ENCODE measurements at places on chromosomes 12 and 14.

GRCh38 chr12:24852420-24852819 is 96.5 kb downstream of the BCAT1 start:
- no peak for DNase-seq

DNA sequence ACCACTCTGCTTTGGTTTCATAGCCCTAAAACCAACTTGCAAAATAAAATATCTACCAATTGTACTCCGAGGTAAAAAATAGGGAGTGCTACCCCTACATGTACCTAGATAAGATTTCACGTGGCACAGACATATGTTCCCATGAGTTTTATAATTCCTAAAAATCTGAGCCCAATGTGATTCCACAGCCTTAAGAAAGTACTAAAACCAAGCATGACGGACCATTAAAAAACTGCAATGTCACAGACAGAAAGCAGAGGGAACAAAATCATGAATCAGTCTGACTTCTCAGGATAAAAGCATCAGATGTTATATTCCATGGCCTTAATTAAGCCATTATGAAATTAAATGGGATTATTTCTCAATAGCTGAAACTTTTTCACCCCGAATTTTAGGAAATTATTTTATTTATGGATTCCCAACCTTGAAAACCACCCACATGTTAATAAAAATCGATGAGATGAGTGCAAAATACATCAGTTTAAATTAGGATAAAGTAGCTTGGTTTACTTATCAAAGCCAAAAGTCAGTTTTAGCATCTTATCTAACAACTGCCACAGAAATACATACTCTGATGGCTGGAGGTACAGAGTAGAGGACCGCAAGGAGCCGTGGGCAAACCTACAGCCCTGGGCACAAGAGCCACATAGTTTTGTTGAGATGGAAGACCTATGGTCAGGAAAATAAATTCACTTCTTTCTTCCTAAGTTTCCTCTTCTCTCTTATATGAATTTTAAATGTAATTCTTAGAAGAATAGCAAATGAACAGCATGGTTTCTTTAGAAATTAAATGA is 4.5 kb downstream of the ITPR2 start:
- no peak for DNase-seq

- no peak for DNase-seq
Measured at GRCh38 chr14:61486930-61487495, 165.6 kb downstream of the PRKCH start.

DNA sequence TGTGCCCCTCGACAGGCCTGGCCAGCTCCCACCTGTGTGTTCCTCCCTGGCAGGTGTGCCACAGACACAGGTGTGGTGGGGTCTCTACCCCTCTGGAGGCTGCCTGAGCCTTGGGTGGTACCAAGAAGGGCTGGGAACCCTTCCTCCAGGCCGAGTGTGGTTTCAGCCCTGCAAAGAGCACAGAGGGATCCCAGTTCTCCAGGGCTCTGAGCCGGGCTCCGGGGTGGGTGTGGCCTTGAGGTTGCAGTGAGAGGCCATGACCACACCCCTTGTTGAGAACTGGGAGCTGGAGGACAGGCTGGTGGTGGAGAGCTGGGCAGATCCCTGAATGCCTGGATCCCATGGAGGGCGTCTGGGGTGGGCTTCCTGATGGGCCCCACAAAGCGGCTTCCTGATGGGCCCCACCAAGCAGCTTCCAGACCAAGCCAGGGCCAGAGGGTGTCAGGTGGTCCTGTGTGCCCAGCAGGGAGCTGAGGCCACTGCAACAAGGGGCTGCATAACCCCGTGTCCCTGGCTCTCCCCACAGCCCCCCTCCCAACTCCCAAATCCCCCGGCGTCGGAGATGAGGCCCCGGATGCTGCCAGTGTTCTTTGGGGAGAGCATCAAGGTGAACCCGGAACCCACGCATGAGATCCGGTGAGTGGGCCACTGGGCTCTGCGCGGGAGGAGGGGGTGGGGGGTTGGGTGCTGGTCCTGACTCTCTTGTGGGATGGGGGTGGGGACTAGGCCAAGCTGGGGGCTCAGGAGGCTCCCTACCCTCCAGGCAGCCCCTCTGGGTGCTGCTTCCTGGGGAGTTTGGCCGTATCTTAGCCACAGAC is 16.6 kb downstream of the RFLNA start:
- DNase-seq = no peak

DNA sequence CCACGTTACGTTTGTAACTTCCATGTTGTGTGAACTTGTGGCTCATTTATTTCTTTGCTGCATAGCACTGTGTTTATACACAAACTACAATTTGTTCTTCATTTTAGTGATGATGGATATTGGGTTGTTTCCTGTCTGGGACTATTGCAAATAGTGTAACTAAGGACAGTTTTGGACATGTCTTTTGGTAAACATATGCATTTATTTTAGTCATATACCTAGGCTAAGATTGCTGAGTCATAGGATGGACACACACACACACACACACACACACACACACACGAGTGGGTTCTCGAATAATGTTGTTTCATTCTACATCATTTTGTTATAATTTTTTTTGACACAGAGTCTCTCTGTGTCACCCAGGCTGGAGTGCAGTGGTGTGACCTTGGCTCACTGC is 123.5 kb upstream of the CAND1 start:
- no peak for DNase-seq

DNA sequence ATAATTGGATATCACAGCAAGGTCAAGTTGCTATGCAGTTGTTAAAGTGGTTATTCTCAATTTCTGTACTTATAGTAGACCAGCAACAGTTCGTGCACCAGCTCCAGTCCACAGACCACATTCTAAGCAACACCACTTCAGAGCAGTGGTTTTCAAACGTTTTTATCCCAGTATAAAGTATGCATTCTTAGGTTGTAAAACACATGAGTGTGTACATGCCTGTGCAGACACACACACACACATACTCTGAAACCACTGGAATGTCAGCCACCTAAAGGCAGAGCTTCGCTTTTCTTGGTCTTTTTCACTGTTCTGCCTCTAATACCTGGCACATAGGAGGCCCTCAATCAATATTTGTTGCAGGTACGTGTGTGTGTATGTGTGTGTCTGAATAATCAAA is 22.2 kb upstream of the C12orf71 start:
- DNase-seq = no peak

DNA sequence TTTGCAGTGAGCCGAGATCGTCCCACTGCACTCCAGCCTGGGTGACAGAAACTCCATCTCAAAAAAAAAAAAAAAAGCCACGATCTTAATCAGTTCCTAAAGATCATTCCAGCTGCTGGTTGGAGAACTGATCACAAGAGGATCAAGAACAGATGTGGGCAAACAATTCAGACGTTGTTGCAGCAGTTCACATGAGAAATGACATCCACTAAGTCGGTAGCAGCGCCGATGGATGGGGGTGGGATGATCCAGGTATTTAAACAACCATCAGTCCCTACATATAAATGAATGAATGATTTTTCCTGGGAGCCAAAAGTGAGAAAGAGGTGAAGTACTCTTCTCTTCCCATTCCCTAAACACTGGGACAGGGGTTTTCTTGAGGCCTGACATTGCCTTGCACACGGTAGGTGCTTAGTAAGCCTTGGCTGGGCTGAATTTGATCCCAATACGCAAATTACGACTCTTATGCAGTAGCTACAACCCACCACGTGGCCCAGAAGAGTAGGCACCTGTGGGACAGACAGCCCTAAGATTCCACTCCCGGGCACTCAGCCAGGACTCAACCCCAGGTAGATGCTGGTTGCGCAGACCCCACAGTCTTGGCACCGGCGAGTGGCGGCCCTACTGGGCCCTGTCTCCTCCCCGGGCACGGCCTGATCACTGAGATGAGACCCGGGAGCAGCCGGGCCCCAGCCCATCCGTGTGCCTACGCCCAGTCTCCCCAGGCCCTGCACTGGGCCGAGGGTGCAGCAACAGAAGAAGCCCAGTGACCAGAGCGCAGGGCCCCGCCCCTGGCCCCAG is 565 bp downstream of the SPRYD3 start:
- no peak for DNase-seq

- no peak for DNase-seq
Measured at GRCh38 chr12:88388566-88389540, 191.4 kb downstream of the KITLG start.

DNA sequence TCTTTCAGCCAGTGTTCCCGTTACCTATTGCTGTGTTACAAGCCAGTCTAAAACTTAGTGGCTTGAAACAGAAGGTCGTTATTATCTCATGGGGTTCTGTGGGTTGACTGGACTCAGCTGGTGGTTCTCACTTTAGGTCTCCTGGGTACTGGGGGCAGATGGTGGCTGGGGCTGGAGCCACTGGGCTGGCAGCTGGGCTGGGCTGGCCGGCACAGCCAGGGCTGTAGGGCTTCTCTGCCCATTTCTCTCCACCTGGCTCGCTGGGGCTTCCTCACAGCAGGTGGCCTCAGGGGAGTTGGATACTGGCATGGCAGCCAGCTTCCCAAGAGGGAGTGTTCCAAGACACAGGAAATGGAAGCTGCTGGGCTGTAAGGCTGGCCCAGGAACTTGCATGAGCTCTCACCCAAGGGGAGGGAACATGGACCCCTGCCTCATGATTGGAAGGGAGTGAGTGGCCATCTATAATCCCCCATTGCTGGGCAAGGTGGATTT is 27.0 kb downstream of the TUNAR start:
- DNase-seq = no peak

DNA sequence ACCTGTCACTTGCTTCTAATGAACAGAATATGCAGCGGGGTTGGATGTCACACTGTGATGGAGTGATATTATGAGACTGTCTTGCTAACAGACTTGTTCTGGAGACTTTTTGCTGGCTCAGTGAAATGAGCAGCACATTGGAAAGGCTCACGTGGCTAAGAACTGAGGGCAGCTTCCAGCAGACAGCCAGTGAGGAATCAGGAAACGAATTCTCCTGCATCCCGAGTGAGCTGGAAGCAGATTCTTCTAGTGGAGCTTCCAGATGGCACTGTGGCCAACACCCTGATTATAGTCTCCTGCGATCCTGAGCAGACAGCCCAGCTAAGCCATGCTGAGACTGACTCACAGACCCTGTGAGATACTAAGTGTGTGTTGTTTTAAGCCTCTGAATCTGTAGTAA is 16.1 kb upstream of the TSPAN9 start:
- no peak for DNase-seq

- DNase-seq = no peak
Measured at GRCh38 chr12:108390495-108391203, 51.5 kb upstream of the CMKLR1 start.

- DNase-seq = no peak
Measured at GRCh38 chr14:57512220-57512619, 18.6 kb upstream of the CCDC198 start.

DNA sequence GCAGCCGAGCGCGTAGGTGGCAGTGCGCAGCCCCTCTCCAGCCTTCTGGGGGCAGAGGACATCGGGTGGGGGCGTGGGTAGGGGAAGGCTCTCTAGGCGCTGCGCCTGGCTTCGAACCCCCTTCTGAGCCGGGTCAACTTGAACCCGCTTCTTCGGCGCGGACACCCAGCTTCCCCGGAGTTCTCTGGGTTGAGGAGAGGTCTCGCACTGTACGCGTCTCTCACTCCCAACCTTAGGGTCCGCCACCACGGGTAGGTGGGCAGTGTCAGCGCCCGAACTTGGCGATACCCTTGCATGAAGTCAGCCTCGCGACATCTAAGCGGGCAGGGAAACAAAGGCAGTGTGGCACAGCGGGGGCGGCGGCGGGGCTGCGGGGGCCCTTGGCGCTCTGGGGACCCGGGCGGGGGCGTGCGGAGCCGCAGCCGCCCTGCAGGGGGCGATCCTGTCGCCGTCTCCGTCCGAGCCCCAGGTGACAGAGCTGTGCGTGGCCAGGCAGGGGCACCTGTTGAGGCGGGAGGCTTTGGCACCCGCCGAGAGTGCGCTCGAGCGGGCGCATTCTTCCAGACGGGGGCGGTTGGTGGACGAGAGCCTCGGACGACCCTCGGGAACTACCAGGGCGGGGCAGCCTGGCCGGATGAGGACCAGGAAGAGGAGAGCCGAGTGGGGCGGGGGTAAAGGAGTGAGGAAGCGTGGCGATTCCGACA is 1.1 kb downstream of the GALNT16 start:
- peak; percentile 82 for DNase-seq

GRCh38 chr14:77151918-77152588 is 10.5 kb upstream of the ZDHHC22 start:
- DNase-seq = no peak

DNA sequence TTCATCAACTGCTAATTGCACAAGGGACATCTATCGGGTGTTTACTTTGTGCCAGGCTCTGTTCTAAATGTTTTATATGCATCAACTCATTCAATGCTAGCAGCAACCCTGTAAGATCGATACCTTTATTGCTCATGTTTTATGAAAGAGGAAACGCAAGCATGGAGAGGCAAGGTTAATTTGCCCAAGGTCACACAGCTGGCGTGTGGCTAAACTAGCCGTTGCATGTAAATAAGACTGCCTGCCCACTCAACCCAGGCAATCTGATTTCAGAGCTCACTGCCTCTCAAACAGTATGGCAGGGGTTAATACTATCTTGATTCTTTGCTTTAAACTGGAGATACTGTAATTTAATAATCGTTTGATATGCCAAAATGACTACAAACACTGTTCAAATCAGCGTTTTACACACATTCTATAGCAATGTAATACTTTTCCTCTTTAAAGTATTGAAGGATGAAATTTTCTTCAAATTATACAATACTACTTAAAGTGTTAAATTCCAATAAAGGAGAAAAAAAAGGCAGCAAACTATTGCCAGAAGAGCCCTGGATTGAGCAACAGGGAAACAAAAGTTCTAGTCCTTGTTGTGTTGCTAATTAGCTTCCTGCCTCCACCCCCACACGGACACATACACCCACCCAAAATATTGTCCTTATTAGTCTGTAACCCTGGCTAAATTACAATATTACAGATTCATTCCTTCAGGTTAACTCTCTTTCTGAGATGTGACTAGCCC is 39.1 kb upstream of the DHRS7 start:
- DNase-seq = no peak

DNA sequence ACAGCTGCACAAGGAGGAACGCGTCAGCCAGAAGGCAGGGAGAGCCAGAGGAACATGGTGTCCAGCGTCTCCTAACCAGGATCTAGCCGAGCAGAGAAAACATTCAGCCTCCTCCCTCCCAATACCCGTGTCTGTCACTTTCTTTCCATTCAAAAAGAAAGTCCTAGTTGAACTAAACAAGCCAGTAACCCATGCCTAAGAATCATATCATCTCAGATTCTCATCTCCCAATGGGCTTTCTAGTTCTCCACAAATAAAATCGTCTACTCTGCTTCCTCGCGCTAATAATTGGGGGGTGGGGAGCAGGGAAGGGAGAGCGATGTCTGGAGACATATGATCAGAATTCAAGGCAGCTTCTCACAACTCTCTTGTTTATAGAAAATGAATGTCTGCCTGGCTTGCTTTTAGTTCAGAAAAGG is 7.4 kb downstream of the NKX2-1 start:
- DNase-seq = no peak

DNA sequence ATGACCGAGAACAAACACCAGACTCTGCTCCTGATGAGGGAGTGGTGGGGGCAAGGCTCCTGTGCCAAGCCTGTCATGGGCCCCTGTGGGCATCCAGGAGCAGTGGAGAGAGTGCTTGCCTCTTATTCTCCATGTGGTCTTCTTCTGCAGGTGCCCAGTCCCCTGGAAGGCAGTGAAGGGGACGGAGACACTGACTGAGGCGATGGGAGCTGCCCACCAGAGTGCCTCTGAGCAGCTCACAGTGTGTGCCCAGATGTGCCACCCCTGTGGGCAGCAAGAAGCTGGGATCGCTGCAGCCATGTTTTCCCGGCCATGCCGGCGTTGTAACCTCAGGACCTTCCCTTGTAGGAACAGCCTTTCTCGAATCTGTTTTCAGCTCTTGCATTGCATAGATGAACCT is 6.4 kb upstream of the EP400 start:
- no peak for DNase-seq

All from left ventricle myocardium superior (tissue), 1 donor.